ENCODE measurements at places on chromosomes 16 and 17.
A peak's percentile ranks its signal among the peaks of the same experiment; 100 is the strongest.

DNA sequence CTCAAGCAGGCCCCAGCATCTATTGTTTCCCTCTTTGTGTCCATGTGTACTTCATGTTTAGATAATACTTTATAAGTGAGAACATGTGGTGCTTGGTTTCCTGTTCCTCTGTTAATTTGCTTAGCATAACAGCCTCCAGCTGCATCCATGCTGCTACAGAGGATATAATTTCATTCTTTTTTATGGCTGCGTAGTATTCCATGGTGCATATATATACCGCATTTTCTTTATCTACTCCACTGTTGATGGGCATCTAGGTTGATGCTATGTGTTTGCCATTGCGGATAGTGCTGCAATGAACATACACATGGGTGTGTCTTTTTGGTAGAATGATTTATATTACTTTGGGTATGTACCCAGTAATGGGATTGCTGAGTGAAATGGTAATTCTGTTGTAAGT lies 31.4 kb upstream of the SCNN1B start:
- no peak for DNase-seq

DNA sequence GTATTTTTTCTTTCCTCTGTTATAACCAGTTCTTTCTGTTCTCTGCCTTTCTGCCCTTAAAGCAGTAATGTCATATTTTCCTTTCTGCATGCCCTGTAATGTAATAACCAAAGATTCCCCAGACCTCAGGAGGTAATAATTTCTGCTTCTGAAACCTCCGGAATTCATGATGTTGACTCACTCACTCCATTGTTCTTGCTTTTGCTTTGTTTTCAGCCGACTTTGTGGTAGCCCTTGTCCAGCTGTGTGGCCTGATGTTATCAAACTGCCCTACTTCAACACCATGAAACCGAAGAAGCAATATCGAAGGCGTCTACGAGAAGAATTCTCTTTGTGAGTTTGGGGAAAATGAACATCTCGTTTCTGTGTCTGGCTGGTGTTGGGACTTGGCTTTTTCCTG lies 55.9 kb downstream of the CDK12 start:
- DNase-seq, result no peak

DNA sequence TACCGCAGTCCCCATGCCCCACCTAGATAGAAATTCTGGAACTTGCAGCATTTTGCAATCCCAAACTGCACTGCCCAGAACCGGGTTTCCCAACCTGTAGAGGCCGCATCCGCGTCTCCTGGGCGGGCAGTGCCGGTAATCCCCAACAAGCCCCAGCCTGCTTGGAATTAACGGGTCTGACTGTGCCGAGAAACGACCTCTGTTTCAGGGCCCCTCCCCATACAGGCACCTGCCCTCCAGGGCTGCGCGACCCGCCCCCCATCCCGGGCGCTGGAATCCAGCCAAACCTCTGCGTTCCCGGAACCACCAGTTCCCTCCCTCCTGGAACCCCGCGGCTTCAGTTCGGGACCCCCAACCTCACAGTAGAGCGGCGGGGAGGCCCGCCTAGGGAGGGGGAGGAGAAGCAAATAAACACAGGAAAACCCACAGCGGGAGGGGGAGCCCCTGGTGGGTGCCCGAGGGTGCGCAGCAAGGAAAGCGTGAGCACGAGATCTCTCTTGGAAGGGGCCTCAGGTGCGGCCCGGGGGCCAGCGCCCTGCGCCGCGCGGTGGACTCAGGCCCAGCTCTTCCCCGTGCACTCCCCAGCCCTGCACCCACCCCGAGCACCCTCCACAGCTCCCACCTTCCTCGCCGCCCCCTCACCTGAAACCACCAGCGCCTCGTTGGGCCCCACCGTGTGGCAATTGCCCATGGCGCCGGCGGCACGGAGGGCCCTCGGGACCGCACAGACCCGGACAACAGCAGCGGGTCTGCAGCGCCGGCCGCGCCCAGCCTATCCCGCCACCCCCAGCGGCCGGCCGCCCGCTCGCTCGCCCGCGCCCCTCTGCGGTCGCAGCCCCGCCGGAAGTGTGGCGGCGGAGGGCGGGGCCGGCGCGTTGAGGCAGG lies at the start of gene FLOT2:
FLOT2 (minus strand) TSS at position 850 of the 885 bp plus-strand sequence; CDS start at position 691, 159 bp downstream.
- peak; percentile 50 for DNase-seq

DNA sequence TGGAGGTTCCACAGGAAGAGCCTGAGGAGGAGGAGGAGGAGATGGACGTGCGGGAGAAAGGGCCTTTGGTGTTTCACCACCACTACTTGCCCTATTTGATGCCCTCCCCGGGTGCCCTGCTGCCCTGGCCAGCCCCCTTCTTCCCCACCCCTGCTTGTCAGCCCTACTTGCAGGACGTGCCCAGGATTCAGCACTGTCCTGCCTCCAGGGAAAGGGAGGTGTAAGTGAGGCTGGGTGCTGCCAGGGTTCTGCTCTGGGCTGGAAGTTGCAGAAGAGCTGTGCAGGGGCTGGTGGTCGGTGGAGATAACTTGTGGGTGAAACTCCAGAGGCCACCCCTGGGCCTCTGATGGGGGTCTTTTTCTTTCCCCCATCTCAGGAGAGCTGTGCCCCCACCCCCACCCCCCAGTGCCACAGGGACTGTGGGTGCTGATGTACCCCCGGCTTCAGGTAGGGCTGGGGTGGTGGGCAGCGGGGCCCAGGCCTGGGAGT lies 3.0 kb downstream of the PRR29 start:
- DNase-seq, result peak; percentile 7

- no peak for DNase-seq
Measured at GRCh38 chr16:86242244-86243122, 267.8 kb upstream of the FOXF1 start.

DNA sequence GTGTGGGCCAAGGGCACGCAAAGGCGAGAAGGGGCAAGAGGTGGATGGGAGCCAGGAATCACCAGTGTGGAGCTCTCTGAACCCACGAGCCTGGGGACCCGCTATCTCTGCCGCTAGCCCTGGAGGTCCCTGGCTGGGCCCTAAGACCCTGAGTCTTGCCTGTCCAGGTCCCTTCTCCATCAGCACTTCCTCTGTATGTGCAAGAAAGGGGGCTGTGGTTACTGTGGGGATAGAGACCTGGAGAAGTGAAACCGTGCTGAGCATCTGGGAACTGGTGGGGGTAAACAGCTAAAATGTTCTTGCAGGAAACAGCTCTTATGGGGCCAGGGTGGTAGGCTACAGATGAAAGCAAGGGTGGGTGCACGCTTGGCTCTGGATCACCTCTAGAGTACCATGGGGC lies 3.1 kb downstream of the SPNS3 start:
- DNase-seq, result no peak

GRCh38 chr16:27822996-27823395 lies 240.5 kb downstream of the GSG1L start:
- DNase-seq, result no peak

All from activated CD4-positive, alpha-beta T cell treated with anti-CD3 and anti-CD28 coated beads for 1 hour (primary cell).